ENCODE measurements at places on chromosomes 5 and 9.

GRCh38 chr5:180201051-180201987, 7.7 kb downstream of the RASGEF1C start:
- peak; percentile 31 for DNase-seq

DNA sequence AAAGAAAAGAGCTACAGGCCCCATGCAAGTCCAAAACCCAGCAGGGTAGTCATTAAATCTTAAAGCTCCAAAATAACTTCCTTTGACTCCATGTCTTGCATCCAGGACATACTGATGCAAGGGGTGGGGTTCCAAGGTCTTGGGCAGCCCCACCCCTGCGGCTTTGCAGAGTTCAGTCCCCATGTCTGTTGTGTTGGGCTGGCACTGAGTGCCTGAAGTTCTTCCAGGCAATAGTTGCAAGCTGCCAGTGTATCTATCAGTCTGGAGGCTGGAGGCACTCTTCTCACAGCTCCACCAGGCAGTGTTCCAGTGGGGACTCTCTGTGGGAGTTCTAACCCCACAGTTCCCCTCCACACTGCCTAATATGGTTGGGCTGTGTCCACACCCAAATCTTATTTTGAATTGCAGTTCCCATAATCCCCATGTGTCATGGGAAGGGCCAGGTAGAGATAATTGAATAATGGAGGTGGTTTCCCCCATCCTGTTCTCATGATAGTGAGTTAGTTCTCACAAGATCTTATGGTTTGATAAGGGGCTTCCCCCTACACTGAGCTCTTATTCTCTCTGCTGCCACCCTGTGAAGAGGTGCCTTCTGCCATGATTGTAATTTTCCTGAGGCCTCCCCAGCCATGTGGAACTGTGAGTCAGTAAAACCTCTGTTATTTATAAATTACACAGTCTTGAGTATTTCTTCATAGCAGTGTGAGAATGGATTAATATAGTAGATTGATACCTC, 237.5 kb upstream of the ADRA1B start:
- peak; percentile 19 for DNase-seq

DNA sequence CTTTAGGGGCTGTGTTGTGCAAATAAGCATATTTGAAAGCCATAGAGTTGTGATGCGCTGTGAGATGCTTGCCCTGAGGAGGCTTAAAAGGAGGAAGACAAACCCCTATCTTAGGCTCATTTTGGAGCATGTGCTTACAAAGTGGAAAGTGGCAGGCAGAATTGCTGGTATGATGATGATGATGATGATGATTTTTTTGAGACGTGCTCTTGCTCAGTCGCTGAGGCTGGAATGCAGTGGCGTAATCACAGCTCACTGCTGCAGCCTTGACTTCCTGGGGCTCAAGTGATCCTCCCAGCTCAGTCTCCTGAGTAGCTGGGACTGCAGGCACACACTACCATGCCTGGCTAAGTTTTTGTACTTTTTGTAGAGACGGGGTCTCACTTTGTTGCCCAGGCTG, 1.7 kb downstream of the CNOT8 start:
- DNase-seq: peak; percentile 48

GRCh38 chr5:434443-435146, 8.4 kb upstream of the EXOC3 start:
- DNase-seq: no peak

DNA sequence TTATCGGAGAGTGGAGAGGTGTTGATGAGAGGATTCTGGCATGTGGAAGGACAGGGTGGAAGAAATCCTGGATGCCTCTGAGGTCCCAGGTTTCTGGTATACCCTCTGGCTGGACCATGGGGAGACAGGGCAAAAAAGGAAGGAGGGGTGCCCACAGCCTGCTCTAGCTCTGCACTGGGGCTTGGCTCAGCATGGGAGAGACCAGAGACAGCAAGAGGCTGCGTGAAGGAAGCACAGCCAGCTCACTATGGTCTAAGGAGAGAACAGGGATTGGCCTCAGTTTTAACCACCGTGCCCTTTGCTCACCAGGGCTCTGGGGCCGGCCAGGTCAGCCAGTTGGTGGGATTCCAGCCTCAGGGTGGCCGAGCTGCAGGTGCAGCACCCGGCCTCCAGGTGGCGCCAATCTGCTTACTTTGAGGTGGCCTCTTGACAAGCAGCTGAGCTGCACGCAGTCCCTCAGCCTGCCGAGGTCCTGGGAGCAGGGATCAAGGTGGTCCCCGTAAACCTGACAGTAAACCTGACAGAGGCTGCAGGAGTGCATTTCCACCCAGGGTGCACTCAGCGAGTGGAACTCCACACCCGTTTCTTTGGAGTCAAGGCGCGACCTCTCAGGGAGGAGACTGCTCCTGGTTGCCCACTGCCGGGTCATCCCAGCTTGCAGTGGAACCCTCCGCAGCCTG, 25.0 kb upstream of the SPTLC1 start:
- peak; percentile 77 for DNase-seq

DNA sequence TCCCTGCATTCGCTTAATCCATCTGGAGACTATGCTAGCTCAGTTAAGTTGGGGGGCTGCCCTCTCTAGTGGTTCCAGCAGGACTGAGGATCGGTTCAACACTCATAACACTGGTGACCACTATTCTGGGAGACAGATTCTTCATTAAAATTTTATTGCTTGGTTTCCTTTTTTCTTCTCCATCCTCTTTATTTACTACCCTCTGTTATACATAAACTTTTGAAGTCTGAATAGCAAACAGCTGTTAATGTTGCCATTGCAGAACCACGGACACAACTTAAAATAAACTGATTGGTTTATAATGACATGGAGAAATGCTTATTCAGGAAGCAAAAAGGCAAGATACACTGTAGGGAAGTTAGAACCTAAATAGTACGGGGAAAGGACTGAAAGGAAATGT, 22.1 kb downstream of the IQGAP2 start:
- no peak for DNase-seq

GRCh38 chr5:115898656-115899055, 56.9 kb downstream of the AP3S1 start:
- no peak for DNase-seq

DNA sequence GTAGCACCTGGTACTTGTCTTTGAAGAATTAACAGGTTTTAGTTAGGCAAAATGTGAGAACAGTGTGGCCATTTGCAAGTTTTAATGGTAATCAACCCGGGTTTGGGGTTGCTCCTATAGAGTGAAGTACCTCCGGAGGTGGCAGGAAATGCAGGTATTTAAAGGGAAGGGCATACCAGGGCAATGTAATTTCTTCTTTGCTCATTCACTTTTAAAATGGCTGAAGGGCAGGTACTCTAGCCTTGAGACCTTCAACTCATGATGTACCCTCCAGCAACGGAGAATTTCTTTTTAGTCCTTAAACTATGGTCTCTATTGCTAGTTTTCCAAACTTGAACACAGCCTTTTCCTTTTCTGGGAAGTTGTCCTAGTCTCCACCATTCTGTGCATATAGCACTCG, 1.3 kb upstream of the HSPA4 start:
- no peak for DNase-seq

DNA sequence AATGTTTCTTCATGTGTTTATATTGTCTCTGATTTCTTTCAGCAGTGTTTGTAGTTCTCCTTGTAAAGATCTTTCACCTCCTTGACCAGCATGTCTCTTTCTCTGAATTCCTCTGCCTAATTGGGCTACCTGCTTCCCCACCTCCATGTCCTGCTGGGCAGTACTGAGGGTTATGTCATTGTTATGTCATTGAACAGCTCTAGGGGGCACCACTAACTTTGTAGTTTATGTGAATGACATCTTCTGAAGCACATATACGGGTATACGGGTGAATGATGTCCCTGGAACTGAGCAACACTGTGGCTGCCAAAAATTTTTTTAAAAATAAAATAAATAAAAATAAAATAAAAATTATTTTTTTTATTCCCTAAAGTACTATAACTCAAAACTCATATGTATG, 16.9 kb upstream of the SNCAIP start:
- no peak for DNase-seq

DNA sequence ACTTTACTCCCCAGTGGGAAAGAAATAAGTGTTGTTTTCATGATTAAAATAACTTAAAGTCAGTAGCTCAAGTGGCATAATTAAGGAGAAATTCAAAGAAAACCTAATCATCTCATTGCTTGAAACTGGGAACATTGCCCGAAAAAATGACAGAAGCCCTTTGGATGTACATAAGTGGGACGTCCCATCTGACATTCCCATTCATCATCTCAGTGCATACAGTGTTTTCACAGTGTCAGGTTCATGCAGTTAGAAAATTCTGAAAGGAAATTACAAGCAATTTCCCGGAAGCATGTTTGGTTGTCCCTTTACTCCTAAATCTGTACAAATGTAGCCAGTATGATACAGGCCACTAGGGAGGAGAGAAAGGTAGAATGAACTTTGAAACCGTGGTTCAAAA, 95.6 kb downstream of the ADAMTS16 start:
- DNase-seq: no peak

GRCh38 chr5:153432583-153432982, 57.9 kb upstream of the GRIA1 start:
- DNase-seq: no peak

GRCh38 chr9:18138656-18139055, 335.3 kb upstream of the ADAMTSL1 start:
- DNase-seq: no peak

GRCh38 chr5:57692582-57693487, 210.2 kb upstream of the ACTBL2 start:
- peak; percentile 34 for DNase-seq

- peak; percentile 88 for DNase-seq
These were observed 39.9 kb downstream of the MOCS2 start for GRCh38 chr5:53069626-53070025.

DNA sequence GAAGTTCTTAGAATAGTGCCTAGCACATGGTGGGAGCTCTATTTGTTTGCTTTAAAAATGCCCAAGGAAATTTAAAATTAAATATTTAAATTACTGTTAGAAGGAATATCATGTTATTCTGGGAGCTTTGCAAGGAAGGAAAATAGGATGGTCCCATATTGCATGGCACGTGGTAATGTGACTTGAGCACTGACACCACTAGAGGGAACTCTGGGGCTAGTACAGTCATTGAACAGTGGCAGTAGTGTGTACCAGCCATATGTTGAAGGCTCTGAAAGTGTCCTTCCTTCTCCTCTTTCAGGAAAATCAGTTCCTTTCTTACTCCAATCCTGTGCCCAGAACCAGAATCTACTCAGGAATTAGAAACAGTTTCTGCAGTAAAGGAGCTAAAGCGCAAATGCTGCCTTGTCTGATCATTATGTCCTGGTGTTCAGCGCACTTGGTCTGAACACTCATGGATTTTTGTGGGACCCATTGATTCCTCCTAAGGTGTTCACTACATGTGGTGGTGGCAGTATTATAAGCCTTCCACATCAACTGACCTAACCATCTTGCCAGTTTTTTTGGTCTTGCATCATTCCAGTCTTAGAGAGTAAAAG, 54.1 kb downstream of the GDA start:
- peak; percentile 18 for DNase-seq

GRCh38 chr5:39762761-39763160, 338.0 kb upstream of the DAB2 start:
- DNase-seq: no peak

GRCh38 chr5:43429706-43430105, 17.5 kb upstream of the CCL28 start:
- DNase-seq: no peak

DNA sequence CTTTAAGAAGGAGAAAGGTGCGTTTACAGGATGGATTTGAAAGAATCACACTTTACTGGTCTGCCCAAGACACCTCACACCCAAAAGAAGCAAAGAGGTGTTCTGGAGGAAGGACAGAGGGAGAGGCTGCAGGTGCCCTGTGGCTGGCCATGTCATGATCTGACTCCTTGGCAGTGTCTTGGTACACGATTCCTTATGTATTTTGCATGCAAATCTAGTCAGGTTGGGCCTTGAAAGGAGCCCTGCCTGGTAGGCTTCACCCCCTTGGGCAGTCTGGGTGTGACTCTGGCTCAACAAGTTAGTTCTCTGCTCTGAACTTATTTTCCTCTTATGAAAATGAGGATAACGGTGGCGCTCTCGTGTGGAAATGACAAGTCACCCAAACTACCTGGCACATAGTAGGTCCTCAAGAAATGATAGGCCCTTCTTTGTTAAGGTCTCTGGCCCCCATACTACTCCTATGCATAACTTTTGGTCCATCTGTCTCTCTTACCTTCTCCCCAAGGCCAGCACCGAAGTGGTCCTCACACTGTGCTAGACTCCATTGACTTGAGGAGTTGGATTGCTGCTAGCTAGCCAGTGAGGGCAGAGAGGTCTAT, 212.5 kb downstream of the SEMA6A start:
- no peak for DNase-seq

DNA sequence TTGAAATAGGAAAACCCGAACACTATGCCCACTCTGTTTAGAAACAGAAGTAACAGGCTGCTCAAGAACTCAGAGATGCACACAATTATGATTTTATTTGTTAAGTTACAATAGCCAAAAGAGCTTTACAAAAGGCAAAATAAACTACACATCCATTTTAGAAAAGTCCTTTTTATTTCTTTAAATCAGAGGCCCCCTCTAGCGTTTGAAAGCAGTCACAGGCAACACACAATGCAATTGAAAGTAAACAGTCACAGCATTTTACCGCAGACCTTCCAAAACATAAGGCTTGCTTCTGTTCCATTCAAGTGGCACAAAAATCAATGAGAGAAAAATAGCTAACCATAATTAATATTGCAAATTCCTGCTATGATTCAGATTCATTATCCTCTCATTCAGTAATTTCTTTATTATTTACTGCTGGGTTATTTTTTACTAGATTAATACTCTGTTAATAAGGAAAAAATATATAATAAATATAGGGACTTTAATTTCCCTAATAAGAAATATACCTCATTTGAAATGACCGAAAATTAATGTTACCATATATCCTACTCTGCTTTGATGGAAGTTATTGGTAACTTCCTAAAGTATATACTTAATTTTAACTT, 78.3 kb downstream of the CEP120 start:
- no peak for DNase-seq

DNA sequence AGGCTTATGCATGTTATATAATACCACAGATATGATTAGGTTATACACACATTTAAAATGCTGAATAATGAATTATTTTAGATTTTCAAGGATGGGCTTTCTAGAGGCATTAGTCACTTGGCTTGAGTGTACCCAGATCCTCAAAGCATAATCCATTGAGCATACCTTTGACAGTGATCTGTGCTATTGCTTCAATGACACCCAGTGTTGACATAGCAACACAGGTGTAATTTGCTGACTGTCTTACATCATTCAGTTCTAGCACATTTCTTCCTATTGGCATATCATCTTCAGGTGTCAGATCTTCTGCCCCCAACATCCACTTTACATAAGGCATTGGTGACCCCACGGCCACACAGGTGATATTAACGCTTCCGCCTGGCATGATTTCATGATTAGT, 721.5 kb upstream of the DMAC1 start:
- no peak for DNase-seq

Measured in activated naive CD4-positive, alpha-beta T cell treated with anti-CD3 and anti-CD28 coated beads for 36 hours (primary cell).